Lower leg skin (tissue), 4 donors: ENCODE measurements at places on chromosomes 2 and 18.

GRCh38 chr2:157938556-157938955, 62.4 kb upstream of the ACVR1 start:
- no peak for DNase-seq

DNA sequence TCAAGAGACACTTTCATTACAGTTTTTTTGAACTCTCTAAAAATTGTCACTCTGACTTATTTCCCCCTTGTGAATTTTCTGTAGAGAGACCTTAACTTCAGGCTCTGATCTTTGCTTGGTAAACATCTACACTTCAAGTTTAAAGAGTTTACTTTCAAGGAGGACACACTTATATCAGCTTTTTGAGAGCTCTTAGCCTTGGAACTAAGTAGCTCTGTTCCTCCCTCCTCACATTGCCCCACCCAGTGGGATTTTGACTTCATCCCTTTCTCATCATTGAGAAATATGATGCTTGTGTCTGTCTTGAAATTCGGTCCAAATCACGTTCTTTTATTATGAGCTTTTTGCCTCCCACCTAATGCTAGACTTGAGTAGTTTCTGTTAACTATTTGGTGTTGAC, 433.4 kb upstream of the MEIS1 start:
- DNase-seq: no peak

DNA sequence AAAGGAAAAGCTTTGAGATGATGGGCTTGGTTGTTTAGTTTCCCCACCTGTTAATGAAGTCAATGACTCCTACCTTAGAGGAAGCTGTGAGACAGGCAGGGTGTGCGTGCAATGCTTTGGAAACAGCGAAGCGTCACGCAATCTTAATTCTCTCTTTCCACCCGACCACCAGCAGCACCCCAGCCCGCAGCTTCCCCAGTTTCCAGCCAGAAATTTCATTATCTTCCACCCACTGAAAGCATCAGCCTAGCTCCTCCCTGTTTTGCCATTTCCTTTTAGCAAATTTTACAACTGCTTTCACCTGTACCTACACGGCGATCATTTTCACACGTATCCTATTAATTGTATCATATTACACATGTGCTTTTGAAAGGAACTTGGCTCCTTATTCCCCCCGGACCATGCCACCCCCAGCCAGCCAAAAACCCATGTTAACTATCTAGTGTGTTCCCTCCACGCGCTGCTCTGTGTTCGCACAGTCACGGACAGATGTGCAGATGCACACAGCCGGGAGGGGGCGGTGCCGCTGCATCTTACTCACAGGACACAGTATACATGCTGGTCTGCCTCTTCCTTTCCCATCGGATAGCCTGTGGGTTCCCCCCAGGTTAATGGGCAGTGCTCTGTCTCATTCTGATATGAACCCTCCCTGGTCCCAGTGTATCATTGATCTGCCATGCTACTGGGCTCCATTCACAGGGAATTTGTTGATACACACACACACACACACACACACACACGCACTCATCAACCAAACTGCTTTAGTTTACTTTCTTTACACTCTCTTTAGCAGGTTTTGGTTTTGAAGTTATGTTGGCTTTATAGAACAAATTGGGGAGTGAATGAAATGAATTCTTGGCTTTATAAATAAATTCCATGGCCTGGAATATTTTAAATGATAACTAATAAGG, 22.4 kb downstream of the CYP27C1 start:
- DNase-seq: no peak

- no peak for DNase-seq
Measured at GRCh38 chr18:26327062-26327461, 100.8 kb downstream of the TAF4B start.

GRCh38 chr2:47896450-47896968, 9.8 kb downstream of the FBXO11 start:
- no peak for DNase-seq

DNA sequence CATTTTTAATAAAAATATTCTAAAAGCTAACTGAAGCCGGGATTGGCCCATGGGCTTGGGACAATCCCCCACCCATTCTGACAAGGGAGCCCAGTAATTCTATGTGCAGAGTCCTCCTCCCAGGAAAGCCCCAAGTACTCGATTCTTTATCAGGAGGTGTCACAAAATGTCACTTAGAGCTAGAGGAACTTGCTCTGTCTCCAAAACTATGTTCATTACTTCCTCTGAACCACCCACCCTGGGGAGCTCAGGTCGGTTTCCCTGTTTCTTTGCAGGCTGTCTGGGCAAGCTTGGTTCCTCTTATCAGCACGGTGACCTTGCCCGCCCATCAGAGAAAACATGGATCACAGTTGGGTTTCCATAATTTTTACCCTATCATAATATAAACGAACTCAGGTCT, 430.6 kb upstream of the ID2 start:
- DNase-seq: no peak

- no peak for DNase-seq
Measured at GRCh38 chr2:72923833-72924352, 6.6 kb downstream of the EMX1 start.

- no peak for DNase-seq
Measured at GRCh38 chr2:207768168-207768865, 1.4 kb downstream of the FZD5 start.

DNA sequence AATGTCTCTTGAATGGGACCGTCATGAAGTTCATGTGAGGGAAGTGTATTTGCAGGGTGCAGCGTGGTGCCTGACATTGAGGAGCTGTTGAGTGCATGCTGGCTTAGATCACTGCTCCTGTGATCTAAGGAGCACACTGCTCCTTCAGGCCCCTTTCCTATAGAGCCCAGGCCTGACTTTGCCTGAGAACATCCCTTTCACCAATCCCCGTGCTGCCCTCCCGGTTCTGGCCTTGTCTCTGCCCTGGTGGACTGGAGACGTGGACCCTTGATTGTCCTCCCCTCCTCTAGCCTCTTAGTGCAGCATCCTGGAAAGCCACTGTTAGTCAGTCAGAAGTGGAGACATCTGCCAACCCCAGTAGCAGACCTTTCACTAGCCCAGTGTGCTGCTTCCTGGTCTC, 323.6 kb upstream of the HS6ST1 start:
- peak; percentile 79 for DNase-seq

GRCh38 chr18:36441426-36442240, 144.1 kb downstream of the FHOD3 start:
- DNase-seq: no peak

GRCh38 chr2:123692121-123692520, 333.0 kb upstream of the CNTNAP5 start:
- no peak for DNase-seq

GRCh38 chr2:70204452-70204851, 13.6 kb upstream of the C2orf42 start:
- DNase-seq: no peak

DNA sequence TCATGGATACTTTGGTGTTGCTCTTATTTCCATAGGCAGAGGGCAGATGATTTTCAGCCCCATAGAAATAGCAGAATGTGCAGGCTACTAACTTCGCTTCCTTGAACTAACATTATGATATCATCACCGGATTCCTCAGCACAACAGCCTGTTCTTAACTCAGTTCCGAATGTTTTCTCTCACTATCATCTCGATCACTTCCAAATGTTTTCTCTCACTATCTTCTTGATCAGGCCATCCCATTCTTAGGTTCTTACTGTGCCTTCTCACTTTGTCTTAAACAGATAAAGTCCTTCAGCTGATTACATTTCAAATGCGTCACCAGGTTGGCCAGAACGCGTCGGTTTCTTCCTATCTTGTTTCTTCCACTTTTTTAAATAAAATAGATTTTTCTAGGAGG, 11.4 kb upstream of the MBD2 start:
- DNase-seq: no peak

DNA sequence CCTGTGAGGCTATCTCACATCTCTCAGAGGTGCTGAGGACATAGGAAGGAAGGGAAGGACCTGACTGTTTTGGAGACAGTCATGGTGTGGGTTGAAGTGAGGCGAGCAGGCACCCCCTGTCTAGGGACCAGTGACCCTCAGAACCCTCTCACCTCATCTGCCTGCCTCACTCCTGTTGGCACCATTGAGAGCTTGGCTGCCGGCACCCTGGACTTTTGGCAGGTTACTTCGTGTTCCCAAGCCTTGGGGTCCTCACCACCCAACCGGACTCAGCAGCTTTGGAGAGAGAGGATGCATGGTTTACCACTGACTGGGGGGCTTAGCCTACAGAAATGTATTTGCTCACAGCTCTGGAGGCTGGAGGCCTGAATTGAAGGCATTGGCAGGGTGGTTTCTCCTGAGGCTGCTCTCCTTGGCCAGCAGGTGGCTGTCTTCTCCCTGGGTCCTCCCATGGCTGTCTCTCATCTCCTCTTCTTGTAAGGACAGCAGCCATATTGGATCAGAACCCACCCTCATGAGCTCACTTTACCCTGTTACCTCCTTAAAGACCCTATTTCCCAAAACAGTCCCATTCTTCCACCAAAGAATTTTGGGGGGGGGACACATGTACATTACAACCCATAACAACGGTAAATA, 142.0 kb downstream of the TSN start:
- peak; percentile 62 for DNase-seq
